ENCODE measurements at places on chromosomes 7 and 10. TPM values are rescaled to one million over a fixed set of nuclear protein-coding genes. Genes with fewer than 3 reads are reported as not detected.

Gene LIPJ
- 0.26 TPM for total RNA-seq

Gene SFTPA1
- total RNA-seq: not detected

DNA sequence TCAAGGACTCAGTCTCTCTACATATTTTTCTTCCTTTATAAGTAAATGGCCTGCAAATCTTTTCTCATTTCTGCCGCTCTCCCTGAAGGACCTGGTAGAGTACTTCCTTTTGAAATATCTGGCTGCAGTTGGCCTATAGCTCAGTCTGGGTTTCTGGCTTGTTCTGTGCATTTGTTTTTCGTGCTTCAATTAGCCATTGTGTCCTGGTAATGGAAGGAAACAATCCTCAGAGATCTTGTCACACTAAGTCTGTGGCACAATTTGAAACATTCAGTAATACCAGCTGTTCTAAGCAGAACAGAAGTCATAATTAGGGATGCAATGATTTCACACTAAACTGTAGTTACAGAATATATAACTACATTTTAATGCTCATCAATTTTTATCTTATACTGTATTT, 545.0 kb downstream of the NRG3 start:
- no peak for DNase-seq

DNA sequence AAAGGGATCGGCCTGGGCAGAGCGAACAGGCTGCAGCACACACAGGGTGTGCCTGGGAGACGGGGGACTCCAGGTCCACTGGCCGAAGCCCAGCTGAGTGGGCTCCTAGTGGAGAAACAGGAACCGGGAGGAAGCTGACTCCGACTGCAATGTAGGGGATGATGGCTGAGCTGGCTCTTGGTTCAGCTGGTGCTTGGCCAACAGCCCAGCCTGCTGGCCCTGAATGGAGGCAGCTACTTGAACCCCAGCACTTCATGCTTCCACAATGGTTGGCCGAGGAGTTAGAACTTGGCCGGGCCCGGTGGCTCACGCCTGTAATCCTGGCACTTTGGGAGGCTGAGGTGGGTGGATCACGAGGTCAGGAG, 27.0 kb upstream of the FRAT2 start:
- DNase-seq: no peak
